ENCODE measurements at places on chromosomes 5 and 9.

DNA sequence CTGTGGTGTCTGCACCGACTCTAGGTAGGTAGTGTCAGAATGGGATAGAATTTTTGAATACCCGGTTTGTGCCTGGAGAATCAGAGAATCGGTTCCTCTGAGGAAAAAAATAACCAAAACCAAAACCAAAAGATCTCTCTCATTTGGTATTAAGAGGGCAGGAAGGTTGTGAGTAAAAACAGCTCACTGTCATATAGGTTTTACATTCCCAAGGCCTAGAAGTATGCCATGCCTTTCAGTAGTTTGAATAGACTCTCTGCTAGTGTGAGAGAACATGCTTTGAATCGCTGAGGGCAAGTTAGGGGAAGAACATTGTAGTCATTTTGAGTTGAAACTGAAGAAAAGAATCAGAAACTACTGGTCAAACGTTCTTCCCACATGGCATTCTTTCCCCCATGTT, 411.4 kb upstream of the CD180 start:
- DNase-seq: no peak

- DNase-seq: peak; percentile 83
These were observed 1.2 kb upstream of the CEMIP2 start for GRCh38 chr9:71769175-71770161.

GRCh38 chr9:108119530-108120113, 630.1 kb upstream of the KLF4 start:
- DNase-seq: no peak

DNA sequence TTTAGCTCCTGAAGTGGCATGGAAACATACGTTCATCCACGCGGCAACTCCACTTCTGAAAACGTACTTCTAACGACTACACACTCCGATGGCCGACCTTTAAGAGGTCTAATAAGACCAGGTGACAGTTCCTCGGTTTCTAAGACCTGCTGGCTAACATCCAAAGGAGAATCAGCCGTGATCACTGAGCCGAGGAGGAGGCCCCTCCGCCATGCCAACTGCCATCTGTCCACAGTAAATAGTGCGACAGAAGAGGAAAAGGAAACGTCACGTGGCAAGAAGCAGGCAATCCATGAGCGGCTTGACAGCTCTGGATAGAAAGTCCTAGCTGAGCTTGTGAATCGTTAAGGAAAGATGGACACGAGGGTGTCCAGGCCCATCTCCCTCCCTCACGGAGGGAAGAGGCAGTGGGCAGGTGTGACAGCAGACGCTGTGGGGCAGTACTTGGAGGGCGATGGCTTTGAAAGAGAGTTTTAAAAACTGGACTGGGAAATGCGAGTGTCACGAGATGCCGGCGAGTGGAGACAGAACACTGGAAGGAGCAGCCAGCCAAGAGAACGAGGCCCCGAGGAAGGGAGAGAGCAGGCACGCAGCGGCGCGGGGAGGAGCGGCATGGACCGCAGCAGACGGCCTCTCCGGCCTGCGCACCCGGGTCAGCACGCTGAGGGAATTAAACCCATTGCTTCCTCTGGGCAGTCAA, 66.7 kb upstream of the TBC1D9B start:
- peak; percentile 95 for DNase-seq
